Caki2 (cell line): ENCODE measurements at places on chromosomes 7 and 10. TPM values are rescaled to one million over a fixed set of nuclear protein-coding genes. Genes with fewer than 3 reads are reported as not detected.

The DRGX gene
- total RNA-seq, result not detected in 2 replicates

The DNMBP gene
- 6.0 and 6.2 TPM in 2 replicates for total RNA-seq

The MKI67 gene
- 8.8 and 10.5 TPM in 2 replicates for total RNA-seq

The LRRC61 gene
- 53.9 and 54.9 TPM in 2 replicates for total RNA-seq

The SDK1 gene
- 8.7 and 9.1 TPM in 2 replicates for total RNA-seq

The IKZF1 gene
- not detected in 2 replicates for total RNA-seq

The AKR1C4 gene
- not detected in 2 replicates for total RNA-seq

The CFAP43 gene
- total RNA-seq, result 1.1 and 2.7 TPM in 2 replicates

The HOXA1 gene
- total RNA-seq, result 0.38 and 3.9 TPM in 2 replicates

The TMEM196 gene
- total RNA-seq, result not detected in 2 replicates

The WDR86 gene
- total RNA-seq, result not detected in 2 replicates
